ENCODE measurements at places on chromosomes 2 and 18.

DNA sequence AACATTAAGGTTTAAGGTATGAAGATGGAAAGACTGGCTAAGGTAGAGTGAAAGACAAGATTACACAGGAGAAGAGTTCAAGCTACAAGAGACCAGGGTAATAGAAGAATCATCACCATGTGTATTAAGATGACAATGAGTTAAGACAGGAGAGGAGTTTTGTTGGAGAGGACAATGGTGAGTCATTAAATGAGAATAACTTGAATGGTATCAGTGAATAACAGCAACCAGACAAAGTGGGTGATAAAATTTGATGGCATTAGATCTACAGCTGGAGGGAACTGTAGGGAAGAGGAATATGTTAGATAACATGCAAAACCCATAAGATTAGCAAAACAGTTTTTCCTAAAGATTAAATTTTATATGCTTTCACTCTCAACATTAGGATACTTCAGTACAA lies 18.8 kb upstream of the ENOSF1 start:
- DNase-seq: no peak

- DNase-seq: no peak
These were observed 321.1 kb downstream of the SATB2 start for GRCh38 chr2:199136681-199137080.

GRCh38 chr2:144693179-144693578 lies 173.3 kb upstream of the ZEB2 start:
- DNase-seq: no peak

DNA sequence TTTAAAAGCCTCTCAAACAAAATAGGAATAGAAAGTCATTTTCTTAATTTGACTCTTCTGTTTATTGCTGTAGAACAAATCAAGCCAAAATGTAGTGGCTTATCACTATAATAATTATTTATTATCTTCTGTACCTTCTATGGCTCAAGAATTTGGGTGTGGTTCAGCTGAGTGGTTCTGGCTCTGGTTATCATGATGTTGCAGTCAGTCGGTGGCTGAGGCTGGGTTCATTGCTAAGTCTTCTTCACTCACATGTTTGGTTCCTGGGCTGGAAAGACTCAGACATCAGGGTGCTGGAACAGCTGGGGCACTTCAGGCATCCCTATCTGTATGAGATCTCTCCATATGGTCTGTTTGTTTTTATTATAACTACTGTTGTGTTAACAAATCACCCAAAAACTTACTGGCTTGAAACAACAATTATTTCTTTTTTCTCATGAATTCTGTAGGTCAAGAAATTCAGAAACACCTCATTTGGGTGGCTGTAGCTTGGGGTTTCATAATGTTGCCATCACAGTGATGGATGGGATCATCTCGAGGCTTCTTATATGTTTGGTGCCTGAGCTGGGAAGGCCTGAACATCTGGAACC lies 242.6 kb upstream of the FBXO11 start:
- DNase-seq: no peak

DNA sequence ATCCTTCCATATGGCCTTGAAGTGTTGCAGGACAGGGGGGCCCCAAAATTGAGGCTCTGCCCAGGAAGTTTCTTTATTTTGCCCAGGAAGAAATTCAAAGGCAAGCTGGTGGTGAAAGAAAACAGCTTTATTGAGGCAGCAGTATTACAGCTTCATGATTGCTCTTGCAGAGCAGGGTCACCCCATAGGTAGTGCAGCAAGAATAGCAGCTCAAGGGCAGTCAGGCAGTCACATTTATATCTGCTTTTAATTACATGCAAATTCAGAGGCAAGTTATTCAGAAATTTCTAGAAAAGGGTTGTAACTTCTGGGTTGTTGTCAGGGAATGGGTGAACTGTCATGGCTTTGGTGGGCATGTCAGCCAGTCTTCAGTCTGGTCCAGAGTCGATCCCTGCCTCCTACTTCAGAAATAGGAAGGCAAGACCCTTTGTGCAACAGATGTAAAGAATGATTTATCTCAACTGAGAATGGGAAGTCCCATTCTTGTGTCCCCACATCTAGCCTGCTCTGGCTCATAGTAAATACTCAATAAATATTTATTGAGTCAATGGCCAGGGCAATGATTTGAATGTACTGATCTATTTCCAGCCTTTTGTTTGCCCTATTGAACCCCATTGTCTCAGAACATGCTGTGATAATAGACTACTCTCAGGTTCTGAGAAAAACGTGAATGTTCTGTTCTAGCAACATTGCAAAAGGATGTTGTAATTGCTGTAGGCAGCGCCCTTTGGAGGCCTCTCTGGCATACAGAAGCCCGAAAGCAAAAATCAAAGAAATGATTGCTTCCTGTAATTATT lies 129.8 kb downstream of the MYO3B start:
- no peak for DNase-seq

DNA sequence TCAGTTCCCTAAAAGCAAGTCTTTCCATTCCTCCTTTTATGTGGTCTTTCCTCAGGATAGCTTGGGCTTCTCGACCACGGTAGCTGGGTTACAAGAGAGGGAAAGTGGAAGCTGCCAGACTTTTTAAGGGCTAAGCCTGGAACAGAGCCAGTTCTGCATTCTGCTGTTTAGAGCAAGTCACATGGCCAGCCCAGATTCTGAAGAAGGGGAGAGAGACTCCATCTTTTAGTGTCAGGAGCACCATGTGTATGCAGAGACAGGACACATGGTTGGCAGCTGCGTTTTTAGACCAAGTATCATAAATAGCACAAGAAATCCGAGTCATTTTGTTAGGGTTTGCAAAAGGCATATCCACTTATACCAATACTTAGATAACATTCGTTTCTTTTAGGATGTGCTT lies 4.7 kb downstream of the HMSD start:
- no peak for DNase-seq

- DNase-seq: no peak
These were observed 46.6 kb upstream of the CTLA4 start for GRCh38 chr2:203820969-203821368.
